ENCODE measurements at places on chromosomes 11 and 22.
A peak's percentile ranks its signal among the peaks of the same experiment; 100 is the strongest.

- DNase-seq = no peak
Measured at GRCh38 chr11:4190098-4190497, 95.5 kb downstream of the RRM1 start.

GRCh38 chr22:44139773-44140172 is 41.0 kb upstream of the PARVG start:
- no peak for DNase-seq

- DNase-seq = no peak
Measured at GRCh38 chr22:28896611-28897010, 13.2 kb downstream of the ZNRF3 start.

GRCh38 chr11:19102521-19102900 is 14.5 kb upstream of the ZDHHC13 start:
- DNase-seq = no peak

- DNase-seq = peak; percentile 78
Measured at GRCh38 chr11:123188508-123189165, 6.4 kb downstream of the CLMP start.

GRCh38 chr22:49518436-49518970 is 309.2 kb downstream of the BRD1 start:
- no peak for DNase-seq

GRCh38 chr22:30176431-30176830 is 70.1 kb downstream of the LIF start:
- no peak for DNase-seq

- DNase-seq = no peak
Measured at GRCh38 chr22:44845796-44846720, 93.7 kb downstream of the ARHGAP8 start.

DNA sequence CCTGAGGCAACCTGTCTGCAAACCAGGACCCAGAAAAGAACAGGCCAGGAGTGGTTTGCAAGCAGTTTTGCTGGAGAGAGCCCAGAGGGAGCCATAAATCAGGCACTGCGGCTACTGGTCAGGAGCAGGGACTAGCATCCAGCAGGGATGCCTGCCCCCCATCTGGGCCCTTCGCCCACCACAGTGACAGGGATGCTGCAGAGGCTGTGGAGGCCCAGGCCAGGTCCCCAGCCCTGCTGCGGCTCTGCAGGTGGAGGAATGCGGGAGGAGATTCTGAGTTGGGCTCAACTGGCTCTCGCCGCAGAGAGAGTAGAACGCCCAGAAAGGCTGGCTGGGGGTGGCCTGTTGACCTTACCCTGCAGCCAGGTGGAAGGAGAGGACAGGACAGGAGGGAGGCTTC is 16.4 kb upstream of the NEFH start:
- DNase-seq = no peak

GRCh38 chr11:114929351-114930000 is 251.1 kb downstream of the NXPE2 start:
- no peak for DNase-seq

DNA sequence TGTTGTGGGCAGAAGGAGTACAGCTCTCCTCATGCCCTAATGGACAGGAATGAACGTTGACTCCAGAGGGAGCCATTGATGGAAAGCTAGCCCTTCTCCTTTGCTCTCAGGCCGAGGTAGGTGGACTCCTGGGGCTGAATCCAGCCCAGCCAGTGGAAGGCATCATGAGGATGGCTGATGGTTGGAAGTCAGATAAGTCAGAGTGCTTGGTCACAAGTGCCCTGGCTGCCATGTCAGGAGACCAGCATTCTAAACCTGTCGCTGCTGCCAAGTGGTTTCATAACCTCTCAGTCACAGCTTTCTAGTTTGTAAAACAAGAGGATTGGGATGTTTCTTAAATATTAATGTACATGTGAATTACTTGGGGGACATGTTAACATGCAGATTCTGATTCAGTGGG is 32.3 kb downstream of the PIWIL4 start:
- DNase-seq = no peak

DNA sequence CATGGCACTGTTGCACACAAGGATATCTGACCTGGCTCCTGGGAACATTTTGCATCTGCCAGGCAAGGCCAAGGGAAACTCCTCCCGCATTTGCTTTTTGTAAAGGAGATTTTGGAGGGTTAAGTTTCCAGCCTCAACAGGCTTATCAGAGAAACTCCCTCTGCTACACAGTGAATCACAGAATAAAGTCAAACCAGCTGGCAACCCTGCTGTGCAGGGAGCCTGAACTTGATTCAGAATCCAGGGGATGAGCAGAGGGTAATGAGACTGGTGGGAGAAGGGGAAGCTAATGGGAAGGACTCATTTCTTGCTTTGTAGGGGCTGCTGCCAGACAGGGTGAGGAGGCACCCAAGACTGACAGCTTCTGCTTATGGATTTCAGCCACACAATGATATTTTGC is 185.3 kb upstream of the ISX start:
- no peak for DNase-seq

DNA sequence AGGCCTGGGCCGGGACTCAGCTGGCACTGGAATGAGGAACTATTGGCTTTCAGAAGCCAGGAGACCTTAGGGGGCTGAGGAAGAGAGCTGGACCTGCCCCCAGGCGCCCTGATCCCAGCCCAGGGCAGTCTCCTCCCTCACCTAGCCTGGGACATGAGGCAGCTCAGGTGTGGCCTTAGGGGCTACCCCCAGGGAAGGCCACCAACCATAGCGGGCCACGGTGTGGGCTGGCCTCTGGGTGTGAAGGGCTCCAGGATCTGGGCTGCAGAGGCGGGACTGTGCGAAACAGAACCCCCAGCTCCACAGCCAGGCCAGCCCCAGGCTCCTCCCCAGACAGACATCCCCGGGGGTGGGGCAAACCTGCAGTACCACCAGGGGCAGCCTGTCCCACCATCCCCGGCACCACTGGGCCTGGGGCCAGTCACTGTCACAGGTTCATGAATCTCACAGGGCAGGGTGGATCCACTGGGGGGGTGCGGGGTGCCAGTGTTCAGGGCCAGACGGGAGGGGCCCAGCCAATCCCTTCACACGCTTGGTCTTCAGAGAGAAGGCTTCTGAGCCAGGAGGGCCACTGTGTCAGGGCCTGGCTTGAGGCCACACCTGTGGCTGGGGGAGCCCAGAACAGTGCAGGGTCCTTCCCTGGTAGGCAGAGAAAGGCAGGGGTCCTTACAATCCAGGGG is 3.5 kb downstream of the PLXNB2 start:
- DNase-seq = no peak

GRCh38 chr11:74009675-74010305 is 905 bp upstream of the UCP3 start:
- DNase-seq = no peak

DNA sequence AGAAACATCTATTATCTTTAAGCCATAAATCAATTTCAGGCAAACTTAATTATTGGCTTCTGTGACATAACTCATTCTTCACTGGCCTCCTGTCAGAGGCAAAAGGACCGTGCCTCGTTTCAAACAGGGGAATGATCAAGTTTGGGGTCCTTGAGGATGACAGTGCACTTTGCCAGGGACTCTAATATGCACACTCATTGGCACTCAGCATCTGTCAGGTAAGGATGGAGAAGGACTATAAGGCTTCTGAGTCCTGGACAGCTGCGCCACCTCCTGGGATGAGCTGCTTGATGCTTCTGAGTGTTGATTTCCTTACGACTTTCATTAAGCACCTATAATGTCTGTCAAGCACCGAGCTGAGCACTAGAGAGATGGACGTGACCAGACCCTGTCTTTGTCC is 20.2 kb downstream of the BPIFC start:
- peak; percentile 1 for DNase-seq

DNA sequence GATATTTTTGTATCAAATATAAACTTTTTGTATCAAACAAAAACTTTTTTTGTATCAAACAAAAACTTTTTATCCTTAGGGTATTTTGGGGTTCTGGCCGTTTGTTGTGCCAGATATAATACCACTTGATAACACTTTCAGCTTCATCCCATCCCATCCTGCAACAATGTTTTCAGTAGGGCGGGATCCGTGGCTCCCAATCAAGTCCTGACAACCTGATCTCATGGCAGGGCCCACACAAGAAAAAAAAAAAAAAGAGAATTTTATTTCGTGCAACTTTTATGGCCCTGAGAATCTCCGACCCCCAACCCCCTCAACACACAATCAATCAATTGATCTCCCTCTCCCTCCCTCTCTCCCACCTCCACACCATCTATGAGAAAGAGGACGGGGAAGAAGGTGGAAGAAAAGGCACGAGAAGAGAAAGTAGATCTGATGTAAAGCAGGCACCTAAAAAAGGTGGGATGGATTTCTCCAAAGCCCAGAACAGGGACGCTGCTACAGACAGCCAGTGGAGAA is 4749.6 kb upstream of the OR11H1 start:
- DNase-seq = no peak

- no peak for DNase-seq
Measured at GRCh38 chr11:85165819-85166218, 461.3 kb downstream of the DLG2 start.

- no peak for DNase-seq
Measured at GRCh38 chr11:64058494-64058893, 22.8 kb downstream of the FLRT1 start.

DNA sequence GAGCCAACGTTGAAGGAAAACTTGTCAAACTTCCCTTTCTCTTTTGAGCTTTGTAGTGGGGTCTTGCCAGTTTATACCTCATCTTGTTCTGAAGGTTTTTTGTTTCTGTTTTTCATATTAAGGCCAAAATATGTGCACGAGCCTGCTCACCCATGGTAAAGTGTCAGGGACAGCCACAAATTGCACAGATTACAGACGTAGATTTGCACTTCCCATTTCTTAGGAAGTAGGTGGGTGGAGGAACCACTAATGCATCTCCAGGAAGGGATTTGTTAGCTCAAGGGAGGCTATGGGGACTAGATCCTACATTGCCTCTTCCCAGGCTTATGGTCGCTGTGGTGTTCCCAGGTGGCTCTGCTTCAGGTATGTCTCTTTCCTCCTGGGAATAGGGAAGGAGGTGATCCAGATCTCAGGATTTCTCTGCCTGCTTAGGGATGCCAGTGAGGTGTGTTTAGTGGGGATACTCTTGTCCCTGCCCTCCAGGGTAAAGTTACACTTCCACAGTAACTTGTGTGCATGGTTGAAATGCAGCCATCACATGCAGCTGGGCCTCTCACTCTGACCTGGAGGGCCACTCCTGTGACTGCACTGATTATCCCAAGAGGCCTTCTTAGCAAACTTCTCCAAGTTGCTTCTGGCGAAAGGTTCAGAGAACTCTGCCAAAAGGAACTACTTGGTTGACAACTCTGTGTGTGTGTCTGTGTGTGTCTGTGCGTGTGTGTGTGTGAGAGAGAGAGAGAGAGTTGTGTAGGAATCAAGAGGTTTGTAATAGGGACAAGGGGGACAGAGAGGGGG is 9.8 kb downstream of the PPFIBP2 start:
- DNase-seq = no peak

- peak; percentile 56 for DNase-seq
Measured at GRCh38 chr22:46072110-46072881, 78.0 kb upstream of the PPARA start.

DNA sequence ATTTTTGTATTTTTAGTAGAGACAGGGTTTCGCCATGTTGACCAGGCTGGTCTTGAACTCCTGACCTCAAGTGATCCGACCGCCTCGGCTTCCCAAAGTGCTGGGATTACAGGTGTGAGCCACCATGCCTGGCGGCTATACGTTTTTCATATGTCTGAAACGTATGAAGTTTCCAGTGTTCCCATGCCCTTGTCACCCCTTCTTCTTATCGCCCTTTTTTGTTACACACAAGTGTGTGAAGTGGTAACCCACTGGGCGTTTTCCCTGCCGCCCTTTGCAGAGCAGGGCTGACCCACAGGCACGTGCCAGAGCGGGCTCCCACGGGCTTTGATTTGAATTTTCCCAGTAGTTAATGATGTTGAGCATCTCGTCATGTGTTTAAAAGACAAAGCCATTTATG is 17.0 kb downstream of the PIM3 start:
- DNase-seq = no peak

DNA sequence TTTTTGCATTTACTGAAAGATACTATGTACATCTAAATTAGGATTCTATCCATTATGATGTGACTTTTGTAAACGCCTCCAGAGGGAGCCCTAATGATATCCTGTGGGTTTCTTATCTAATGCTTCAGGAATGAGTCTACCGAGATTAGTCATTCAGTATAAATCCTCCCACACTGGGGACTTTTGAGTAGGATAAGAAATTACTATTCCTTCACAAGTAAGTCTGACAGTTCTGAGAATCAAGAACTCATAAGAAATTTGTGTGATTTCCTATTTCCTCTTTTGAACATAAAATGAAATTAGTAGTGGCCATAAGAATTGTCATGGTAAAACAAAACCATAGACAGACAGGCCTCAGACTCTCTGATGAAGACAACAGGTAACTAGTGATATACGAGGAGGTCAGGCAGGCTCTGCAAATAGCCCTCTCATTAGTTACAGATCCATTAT is 10.0 kb upstream of the OR5M1 start:
- peak; percentile 35 for DNase-seq

DNA sequence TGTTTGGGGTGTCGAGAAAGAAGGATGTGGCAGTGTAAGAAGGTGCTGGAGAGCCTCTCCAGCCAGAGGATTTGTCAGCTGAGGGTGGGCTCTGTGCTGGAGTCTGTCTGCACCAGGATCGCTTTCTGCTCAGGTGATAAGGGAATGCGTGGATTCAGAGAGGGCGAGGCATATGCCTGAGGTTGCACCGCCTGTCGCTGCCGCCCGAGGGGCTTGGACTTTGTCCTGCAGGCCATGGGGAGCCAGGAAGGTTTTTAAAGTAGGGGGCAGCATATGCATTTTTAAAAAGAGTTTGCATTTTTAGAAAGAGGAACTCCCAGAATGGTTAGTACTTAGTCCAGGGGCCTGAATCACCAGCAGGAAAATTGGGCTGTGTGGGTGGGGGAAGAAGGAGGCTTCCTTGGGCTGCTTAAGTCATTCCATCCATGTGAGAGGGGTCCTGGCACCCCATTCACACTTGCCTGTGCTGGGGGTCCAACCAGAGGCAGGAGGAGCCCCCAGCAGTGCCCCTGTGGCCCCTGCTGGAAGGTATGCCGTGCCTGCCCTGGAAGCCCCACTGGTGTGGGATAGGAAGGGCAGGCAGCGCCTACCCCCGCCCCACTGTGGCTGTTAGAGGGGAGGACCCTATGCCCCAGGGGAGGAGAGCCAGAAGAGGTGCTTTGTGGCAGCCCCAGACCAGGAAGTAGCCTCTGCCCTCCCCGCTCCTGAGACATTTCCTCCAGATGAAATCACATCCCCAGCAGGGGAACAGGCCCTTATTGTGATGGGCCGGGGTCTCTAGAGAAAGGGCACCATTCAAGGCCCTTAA is 35.8 kb upstream of the MYRF start:
- DNase-seq = no peak

GRCh38 chr11:11524436-11525061 is 97.3 kb downstream of the GALNT18 start:
- DNase-seq = no peak

DNA sequence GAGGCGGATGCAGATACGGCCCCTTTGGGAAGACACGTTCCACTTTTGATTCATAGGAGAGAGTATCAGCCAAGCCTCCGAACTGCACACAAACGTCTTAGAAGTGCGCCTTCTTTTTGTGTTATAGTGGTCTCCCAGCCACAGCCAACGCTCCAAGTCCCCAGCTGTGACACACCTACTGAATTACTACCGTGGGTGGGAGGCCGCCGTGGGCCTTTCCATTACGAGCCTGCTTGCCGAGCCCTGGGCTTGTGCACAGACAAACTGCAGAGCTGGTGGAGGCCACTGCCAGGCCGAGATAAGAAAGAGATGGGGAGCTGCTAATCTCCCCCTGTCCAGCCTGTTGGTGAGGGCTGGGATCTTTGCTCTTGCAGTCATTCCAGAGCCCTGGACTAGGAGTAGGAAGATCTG is 761 bp downstream of the HMBS start:
- DNase-seq = no peak

GRCh38 chr22:27930331-27931060 is 11.4 kb upstream of the PITPNB start:
- no peak for DNase-seq

- DNase-seq = peak; percentile 78
Measured at GRCh38 chr11:65856689-65857499, 1.1 kb downstream of the CFL1 start.

Data from eye (tissue), 1 donor.